Activated CD4-positive, alpha-beta T cell treated with anti-CD3 and anti-CD28 coated beads, Interleukin-10, Interleukin-2, amounts not matched to agents 100 ng/mL and 50 ng/mL, durations not matched to agents 16 hours and 8 hours (primary cell): ENCODE measurements at places on chromosomes 5 and 9.

GRCh38 chr9:116156621-116157314, 3.2 kb downstream of the PAPPA start:
- DNase-seq, result no peak

GRCh38 chr5:4662756-4663155, 477.4 kb upstream of the ADAMTS16 start:
- no peak for DNase-seq

DNA sequence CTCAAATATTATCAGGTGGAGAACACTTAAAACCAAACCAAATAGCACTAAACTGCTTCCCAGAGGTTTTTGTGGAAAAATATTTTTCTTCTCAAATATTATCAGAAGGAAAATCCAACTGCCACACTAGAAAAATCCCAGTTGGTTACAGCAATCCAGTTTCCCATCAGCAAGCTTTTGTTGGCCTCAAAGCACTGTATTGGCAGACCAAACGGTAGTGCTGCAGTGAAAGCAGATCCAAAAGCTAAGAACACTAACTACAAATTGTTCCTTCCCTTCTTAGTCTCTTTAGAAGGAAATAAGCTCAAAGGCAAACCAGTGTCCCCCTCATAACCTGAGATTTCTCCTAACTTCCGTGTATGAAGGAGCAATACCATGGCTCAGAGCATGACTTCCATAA, 105.3 kb downstream of the TRIM36 start:
- no peak for DNase-seq

DNA sequence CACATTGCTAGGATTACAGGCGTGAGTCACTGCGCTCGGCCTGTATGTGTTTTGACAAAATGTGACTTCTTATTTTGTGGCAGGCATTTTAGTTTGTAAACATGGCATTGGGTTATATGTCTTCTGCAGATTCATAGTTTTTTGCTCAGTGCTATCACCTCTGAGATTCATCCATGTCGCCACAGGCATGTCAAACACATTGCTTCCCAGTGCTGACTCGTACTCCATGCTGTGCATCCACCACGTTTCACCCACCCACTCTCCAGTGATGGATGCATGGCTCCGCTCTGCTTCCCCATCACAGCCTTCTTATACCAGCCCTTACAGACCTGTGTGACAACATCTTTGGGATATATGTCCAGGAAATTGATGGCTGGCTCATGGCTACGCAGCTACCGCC, 158.8 kb downstream of the GAS1 start:
- no peak for DNase-seq

DNA sequence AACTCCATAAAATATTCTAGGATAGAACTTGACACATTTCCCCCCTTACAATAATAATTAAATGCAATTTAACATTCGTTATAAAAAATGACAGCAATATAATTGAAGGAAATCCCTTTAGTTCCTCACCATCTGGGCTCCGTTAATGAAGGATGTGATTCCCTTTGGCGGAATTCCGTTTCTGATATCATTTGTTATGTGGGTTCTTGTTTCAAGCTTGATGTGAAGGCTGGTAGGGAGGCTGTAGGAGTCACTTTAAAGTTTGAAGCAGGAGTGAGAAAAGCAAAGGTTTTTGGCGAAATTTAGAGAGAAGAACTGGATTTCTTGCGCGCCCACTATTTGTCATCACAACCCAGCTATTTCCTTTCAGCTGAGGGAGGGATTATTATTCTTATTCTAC, 4.0 kb downstream of the RGS7BP start:
- DNase-seq, result no peak

- no peak for DNase-seq
Observed at GRCh38 chr9:106119176-106119575, 424.8 kb downstream of the TMEM38B start.

DNA sequence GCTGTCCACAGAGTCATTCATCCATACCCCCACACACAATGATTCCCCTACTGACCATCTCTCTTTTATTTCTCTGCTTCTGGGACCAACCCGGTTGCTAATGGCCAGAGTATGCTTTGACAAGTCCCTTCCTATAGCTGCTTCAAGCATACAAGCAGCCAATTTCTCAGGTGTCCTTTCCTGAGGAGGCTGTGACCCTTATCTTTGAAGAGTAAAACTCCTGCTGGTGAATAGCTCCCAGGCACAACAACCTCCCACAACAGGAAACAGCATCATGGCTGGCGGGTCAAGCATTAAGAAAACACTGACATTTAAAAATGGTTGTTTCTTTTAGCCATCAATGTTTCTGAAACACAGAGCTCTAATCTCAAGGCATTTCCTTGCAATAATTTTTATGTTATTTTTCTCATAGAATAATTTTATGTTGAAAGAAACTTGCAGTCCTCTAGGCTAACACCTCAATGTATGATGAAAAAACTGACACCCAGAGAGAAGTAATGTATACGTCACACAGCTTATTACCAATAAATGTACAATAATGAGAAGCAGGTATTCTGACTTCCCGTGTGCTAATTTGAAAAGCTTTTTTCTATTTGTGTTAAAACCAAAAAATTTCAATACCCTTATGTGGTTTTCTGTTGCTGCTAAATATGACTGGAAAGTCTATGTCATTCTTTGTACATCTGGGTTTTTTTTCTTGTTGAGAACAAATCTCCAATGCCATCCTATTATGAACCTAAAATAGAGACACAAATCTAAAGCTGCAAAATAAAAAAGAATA, 7.5 kb upstream of the PAM start:
- peak; percentile 34 for DNase-seq

- no peak for DNase-seq
Observed at GRCh38 chr9:124940521-124940893, 376 bp downstream of the GOLGA1 start.

GRCh38 chr5:90131383-90132133, 278.0 kb downstream of the CETN3 start:
- no peak for DNase-seq

- DNase-seq, result no peak
Observed at GRCh38 chr5:163908253-163908652, 402.8 kb downstream of the MAT2B start.

DNA sequence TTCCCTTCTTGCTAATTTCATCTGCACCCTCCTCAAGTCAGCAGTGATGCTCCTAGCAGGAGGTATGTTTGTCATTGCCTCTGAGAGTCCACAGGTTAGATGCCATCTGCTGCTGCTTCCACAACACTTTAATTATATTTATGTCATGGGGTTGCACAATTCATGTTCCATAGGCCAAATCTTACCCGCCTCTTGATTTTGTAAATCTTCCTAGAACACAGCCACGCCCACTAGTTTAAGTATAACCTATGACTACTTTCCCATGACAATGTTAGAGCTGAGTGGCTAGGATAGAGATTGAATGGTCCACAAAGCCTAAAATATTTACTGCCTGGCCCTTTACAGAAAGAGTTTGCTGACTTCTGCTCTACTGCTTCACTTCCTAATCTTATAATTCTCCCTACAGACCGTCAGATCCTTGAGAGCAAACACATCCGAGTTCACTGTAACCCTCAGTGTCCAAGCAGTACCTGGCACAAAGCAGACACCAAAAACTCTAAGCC, 21.1 kb downstream of the LIFR start:
- no peak for DNase-seq

- DNase-seq, result no peak
Observed at GRCh38 chr5:85077581-85077980, 692.9 kb upstream of the EDIL3 start.

DNA sequence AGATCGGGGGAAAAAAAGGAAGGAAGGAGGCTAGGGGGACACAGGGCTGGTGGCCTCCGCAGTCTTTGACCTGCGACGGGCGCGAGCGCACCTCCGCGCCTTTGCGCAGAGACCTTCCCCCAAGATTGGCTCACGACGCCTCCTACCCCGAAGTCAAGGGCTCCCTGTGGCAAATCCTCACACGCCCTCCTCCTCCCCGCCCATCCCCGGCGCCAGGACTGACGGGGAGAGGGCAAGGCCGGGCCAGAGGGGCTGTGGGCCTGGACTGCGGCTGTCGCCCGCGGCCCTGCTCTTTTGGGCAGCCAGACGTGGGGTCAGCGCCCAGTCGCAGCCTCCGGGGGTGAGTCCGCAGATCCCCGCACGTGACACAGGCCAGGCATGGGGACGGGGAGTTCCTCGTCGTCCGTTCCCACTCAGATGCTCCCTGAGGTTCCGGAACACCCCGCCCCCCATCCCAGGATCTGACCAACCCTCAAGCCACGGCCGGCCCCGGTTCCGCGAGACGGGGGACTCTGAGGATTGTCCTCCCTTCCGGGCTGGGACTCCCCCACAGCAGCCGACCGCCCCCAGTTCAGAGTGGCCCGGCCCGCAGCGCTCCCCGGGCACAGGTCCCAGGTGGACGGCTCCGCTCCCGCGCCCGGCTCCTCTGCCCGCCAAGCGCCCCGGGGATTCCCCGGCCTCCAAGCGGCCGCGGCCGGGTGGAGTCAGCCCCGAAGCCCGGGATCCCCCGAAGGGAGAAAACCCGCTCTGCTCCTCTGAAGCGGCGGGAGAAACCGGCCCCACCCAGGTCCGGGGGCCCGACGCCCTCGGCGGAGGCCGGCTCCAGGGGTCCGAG, 543 bp upstream of the ANKRD33B start:
- peak; percentile 61 for DNase-seq

GRCh38 chr5:118249386-118249785, 739.0 kb downstream of the DTWD2 start:
- DNase-seq, result peak; percentile 10

GRCh38 chr9:129597355-129598088, 23.4 kb downstream of the C9orf50 start:
- no peak for DNase-seq

- no peak for DNase-seq
Observed at GRCh38 chr5:16588434-16589214, 28.2 kb downstream of the RETREG1 start.

DNA sequence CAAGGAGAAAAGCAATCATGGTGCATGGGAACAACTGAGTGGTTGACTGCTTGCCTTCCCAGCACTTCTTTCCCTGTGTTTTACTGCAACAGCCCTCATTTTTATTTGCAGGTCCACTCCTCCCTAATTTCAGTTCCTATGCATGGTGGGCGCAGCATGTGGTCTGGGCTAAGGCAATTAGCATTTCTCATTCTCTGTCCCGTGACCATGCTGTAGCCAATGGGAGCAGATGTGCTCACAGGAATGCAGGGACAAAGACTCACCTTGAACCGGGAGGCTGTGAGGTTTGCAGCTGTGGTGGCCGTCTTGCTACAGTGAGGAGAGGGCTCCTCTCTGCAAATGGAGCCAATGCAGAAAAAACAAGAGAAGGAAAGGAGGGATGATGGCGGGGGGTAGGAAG, 315.5 kb downstream of the SLIT3 start:
- no peak for DNase-seq

- no peak for DNase-seq
Observed at GRCh38 chr5:98453296-98453695, 320.2 kb upstream of the RGMB start.

- no peak for DNase-seq
Observed at GRCh38 chr5:39189292-39189955, 29.9 kb downstream of the FYB1 start.

DNA sequence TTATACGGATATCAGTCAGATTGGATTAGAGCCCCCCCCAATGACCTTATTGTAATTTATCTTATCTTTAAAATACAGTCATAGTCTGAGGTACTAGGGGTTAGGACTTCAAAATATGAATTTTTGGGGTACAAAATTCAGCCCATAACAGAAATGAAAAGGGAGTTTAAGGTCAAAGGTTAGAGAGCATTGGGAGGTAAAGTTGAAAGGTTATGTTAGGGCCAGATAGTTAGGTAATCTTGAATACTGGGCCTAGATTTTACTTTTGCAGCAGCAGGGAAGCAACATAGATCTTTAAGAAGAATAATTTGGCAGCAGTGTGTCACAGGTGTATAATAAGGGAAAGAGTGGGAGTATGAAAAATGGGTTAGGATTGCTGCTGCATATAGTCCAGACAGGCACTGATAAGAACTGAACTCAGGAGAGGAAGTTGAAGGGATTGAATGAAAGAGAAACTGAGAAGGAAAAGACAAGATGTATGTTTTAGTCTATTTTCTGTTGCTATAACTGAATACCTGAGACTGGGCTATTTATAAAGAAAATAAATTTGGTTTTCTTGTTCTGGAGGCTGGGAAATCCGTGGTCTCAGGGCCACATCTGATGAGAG, 10.7 kb upstream of the GCNT4 start:
- DNase-seq, result no peak

- peak; percentile 44 for DNase-seq
Observed at GRCh38 chr9:133057006-133057405, 4.8 kb upstream of the CEL start.

DNA sequence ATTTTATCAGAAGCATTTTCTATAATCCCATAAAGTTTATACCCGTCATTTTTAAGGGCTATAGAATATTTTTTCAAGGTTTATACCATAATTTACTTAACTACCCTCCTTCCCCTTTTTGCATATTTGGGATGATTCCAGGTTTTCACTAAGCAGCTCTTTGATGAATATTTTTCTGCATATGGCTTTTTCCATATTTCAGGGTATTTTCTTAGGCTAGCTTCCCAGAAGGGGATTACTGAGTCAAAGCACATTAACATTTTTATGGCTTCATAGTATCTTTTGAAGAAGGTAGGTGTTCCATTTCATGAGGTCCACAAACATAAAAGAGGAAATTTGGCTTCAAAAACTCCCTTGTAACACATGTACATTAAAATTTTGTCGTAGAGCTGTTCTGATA, 14.6 kb upstream of the COL15A1 start:
- DNase-seq, result no peak

GRCh38 chr5:170923910-170924620, 62.2 kb downstream of the RANBP17 start:
- no peak for DNase-seq

DNA sequence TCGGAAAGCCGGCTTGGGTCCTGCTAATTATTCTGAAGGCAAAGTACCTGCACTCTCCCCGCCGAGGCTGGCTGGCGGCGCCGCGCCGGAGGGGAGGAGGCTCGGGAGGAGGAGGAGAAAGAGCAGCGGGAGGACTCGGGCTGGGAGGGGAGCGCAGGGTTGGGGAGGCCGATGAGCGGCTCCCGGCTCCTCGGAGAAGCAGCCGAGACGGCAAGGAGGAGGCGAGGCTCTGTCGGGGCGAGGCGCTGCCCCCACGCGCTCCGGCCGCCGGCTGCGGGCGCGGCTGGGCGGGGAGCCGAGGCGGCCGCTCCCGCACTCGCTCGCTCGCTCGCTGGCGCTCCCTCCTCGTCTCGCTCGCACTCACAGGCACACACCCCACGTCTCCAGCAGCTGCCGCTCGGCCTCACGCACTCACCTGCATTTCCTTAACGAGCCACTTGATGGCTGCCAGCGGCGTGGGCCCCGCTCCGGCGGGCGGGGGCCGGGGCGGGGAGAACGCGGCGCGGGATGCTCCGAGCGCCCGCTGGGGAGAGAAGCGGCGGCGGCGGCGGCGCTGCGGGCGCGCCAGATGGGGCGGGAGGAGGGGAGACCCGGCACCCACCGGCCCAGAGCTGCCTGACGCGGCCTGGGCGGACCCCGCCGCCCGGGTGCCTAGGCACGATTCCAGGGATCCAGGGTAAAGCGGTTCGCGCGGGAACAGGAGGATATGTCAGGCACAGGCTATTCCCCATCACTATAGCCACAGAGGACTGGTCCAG, at the start of gene PTPRD:
Gene PTPRD, minus strand, starts transcription at position 362 of the 758 bp plus-strand sequence.
- DNase-seq, result peak; percentile 59

DNA sequence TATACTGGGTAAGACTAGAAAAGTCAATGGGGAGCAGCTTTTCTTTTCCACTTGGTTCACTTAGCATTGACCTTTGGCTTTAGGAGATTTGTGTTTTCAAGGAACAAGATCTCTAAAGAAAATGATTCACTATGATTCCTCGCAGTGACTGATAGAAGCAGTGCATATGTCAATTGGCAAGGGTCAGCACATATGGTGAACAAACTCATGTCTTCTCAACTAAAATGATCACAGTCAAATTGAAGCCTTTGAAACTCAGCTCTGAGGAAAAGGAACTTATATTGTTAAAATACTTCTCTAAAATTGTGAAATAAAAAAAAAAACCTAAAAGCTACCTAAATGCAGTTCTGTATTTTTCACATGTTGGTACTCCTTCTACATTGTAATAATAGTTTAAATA, 43.2 kb upstream of the IL7R start:
- no peak for DNase-seq
